HCEC 1CT (cell line): ENCODE measurements at places on chromosomes 7 and 10.

GRCh38 chr7:14850039-14850438, 52.5 kb downstream of the DGKB start:
- DNase-seq, result peak; percentile 55

DNA sequence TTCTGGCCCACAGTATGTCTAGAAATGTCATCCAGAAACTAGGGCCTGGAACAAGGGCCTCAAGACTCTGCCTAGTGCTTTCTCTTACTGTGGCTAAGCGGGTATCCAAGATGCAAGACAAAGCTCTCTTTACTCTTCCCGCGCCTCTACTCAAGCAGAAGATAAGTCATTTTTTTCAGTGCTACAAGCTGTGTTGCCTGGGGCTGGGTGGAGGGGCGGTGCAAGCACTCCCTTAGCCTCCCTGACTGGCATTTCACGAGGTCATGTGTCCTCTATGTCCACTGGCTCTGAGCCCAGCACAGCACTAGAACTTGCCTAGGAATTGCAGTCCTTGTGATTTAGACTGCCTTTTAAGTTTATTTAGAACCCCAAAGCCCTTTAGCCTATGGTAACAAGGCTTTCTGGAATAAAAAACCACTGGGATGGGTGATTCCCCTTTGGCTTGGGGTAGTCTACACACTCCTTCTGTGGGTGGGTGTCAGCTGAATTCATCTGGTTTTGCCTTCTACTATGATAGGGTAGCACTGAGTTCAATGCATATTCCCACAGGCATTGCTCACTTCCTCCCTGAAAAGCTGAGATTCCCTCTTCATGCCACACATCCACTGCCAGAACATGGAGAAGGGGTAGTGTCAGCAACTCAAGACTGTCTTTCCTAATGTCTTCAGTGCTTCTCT, 371.8 kb upstream of the KCND2 start:
- DNase-seq, result no peak

- DNase-seq, result no peak
These were observed 1087.0 kb upstream of the LRRTM3 start for GRCh38 chr10:65838811-65839210.

DNA sequence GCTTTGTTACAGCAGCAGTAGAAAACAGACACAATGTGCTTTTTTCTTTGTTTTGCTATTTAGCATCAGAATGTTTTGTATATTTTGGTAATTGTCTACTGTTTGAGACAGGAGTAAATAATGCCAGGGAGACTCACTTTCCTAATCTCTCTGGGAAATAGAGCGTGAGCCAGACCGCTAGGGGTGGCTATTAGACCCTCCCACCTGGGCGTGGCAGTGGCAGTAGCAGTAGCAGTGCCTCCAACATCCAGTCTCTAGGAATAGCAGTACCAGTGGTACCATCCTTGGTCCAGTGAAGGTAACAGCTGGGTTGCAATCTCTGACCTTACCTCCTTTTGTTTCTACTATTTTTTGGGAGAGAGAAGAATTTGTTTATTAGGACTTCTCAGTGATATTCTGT, 165.7 kb upstream of the MAGI2 start:
- no peak for DNase-seq

GRCh38 chr7:30254248-30254647, 30.1 kb upstream of the ZNRF2 start:
- DNase-seq, result no peak

GRCh38 chr10:88893611-88894010, 13.6 kb downstream of the STAMBPL1 start:
- DNase-seq, result peak; percentile 61

- DNase-seq, result no peak
These were observed 10.6 kb downstream of the ZMIZ2 start for GRCh38 chr7:44759246-44759645.

DNA sequence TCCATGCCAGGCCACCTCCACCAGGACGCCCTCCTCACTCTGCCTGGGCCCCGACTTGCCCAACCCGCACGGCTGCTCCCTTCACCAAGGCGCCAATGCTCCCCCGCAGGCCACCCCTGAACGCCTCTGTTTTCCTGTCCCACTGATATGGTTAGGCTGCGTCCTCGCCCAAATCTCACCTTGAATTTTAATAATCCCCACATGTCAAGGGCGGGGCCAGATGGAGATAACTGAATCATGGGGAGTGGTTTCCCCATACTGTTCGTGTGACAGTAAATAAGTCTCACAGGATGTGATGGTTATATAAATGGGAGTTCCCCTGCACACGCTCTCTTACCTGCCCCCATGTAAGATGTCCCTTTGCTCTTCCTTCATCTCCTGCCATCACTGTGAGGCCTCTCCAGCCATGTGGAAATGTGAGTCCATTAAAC, 29.8 kb downstream of the RSU1 start:
- DNase-seq, result no peak

DNA sequence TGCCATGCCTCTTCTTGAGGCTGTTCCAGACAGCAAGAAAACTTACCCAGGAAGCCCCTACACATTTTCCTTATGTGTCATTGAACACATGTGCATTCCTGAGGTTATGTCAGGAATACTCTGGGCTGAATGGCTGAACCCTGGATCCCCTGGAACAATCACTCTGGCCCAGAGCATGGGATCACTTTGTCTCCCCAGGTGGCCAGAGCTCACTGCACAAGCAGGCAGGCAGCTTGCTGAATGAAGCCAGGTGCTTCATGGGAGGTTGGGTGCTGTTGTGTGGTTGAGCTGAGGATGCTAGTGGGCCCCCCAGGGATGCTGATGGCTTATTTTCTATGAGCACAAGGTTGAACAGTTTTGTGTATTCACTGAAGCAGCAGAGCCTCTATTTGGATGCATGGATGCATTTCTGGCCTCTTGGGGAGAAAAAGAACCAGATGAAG, 54.7 kb upstream of the NPTX2 start:
- no peak for DNase-seq

- peak; percentile 22 for DNase-seq
These were observed 139.4 kb upstream of the AKR1E2 start for GRCh38 chr10:4686644-4686996.

DNA sequence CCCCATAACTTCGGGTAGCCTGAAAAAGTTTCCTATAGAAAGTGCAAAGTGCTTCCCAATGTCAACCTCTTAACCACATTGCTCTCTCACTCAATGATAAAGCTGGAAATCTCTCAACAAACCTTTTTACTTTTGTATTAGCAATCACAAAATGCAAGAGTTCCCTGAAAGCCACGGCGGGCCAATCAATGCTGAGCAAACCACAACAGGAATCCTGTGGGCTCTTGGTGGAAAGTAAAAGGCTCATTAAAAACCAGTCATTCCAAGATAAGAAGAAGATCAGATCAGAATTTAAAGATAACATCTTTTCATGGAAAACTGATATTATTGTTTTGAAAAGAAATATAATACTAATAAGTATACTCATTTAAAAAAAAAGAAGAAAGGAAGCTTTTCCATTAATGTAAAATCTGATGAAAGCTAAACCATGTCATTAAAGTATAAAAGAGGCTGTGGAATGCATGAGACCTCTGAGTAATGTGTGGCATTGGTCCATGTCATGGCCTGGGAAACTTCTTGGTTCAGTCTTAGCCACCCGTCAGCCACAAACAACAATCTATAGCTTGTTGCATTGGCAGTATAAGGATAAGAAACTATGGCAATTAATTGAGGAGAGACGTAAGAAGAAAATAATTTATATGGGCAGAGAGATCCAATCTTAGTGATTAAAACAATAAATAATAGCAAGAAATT, 1066.1 kb upstream of the SORCS1 start:
- peak; percentile 42 for DNase-seq
